ENCODE measurements at places on chromosomes 7 and 10. TPM values are rescaled to one million over a fixed set of nuclear protein-coding genes. Genes with fewer than 3 reads are reported as not detected.

The CALD1 gene
- 11.1 TPM for total RNA-seq

The FAM237B gene
- total RNA-seq: not detected

The NME8 gene
- not detected for total RNA-seq

The ITPRID1 gene
- total RNA-seq: not detected

The HPSE2 gene
- total RNA-seq: not detected

The PRSS2 gene
- total RNA-seq: not detected

The TMEM229A gene
- total RNA-seq: not detected

The ASAH2 gene
- 0.47 TPM for total RNA-seq

- DNase-seq: no peak
Measured at GRCh38 chr7:158576050-158576762, 11.4 kb downstream of the PTPRN2 start.

- no peak for DNase-seq
Measured at GRCh38 chr7:131691454-131692130, 135.2 kb upstream of the PODXL start.

- DNase-seq: no peak
Measured at GRCh38 chr7:110130669-110131068, 960.3 kb upstream of the LRRN3 start.

DNA sequence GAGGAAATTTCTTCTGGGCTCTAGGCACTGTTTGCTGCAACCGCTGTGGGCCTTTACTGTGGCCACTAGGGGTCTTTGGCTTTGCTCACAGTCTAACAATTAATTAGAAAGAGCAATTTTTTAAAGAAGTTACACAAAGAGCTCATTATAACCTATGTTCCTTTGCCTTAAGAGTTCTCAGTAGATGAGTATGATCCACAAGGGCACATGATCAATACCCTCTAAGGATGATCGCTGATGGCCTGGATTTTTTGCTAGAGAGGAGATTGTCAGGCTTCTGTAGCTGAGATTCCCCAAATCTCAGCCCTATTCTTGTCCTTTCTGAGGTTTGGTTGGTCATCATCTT lies 80.8 kb upstream of the RHOBTB1 start:
- no peak for DNase-seq

- no peak for DNase-seq
Measured at GRCh38 chr7:101031082-101031481, 11.2 kb downstream of the MUC17 start.

DNA sequence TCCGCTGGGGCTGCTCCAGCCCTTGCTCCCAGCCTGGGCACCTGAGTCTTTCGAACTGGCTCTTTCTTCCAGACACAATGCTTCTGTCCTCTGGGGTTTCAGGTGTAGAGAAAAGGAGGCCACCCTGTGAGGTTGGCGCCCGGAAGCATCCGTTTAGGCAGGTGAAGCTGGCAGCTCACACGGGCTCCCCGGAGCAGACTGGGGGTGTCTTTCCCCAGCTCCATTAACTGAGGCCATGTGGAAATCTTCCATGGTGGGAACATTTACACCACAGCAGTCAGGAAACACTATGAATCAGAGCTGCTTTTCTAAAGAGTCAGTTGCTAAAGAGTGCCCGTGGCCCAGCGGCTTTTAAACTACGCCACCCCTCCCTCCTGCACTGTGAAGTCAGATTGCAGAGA lies 29.2 kb downstream of the PRKAG2 start:
- no peak for DNase-seq

- no peak for DNase-seq
Measured at GRCh38 chr7:3282457-3282856, 18.6 kb upstream of the SDK1 start.

GRCh38 chr10:100738055-100738827 lies 7.1 kb upstream of the PAX2 start:
- DNase-seq: no peak

DNA sequence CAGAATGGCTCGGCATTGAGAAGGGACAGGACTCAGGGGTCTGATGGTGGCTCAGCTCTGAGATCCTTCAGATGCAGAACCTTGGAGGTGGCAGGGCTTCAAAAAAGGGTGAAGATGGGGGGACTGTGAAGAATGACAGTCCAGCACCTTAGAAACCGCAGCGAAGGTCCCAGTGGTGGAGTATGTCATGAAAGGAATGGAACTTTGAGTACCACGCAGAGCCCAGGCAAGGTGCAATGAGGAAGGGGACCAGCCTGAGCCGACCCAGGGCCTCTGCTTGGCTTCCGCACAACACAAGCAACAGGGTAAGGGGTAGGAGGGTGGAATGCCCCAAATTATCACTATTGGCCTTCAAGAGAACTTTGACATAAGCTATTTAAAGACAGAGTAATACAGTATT lies 8.2 kb upstream of the GPAM start:
- DNase-seq: no peak

GRCh38 chr7:133040178-133040577 lies 41.7 kb downstream of the CHCHD3 start:
- DNase-seq: no peak

DNA sequence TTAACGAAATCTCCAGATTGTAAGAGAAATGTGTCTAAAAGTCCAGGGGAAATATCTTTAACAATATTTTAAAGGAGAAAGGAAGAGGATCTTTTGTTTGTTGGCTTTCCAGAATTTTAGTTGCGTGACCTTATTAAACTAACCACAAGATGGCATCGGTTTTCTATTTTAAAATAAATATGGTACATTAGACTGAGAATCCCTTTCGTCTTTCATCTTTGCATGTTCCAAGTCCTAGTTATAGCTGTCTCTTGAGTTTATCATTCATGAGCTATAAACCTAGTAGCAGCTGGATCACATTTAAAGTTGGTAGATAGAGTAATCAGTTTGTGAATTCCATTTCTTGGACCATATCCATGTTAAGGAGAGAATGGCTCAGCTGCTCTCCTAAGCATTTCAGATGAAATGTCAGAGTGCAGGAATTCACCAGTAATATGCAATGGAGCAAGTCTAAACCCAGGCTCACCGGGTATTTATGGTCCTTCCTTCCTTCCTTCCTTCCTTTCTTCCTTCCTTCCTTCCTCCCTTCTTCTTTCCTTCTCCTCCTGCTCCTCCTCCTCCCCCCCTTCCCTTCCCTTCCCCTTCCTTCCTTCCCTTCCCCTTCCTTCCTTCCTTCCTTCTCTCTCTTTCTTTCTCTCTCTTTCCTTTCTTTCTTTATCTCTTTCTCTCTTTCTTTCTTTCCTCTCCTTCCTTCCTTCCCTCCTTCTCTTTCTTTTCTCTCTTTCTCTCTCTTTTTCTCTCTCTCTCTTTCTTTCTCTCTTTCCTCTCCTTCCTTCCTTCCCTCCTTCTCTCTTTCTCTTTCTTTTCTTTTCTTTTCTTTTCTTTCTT lies 57.8 kb upstream of the RAB18 start:
- peak; percentile 41 for DNase-seq

DNA sequence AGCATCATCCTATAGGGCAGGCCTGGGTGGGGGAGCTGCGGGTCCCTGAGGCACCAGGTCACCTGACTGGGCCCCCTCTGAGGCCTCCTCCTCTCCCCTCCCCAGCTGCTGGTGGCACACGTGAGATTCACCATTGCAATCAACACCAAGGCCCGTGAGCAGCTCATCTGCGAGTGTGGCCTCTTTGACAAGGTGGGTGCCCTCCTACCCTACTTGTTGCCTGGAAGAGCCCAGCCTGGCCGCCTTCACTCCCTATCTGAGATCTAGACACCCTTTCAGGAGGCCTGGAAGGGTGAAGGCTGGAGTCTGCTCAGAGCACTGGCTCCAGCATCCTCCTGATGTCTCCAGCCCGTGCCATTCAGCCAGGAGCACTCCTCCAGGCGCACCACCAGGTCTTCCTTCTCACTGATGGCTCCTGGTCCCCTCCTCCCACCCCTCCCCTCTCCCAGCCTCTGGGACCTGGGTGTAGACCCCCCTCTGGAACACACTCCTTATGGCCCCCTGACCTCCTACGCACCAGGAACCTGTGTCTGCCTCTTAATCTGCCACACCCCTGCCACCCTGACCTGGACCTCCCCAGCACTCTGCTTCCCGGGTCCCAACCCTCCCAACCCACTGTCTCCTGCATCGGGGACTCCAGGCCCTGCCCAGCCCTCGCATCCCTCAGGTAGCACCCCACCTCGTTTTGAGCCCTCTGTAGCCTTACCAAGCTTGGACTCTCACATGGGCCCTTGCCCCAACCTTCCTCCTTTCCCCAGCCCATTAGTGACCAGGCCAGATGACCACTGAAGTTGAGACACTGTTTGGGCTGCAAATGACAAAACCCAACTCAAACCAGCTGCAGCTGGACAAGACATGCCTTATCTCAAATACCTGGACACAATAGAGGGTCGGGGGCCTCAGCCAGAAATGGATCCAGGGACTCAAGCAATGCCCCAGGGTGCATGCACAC lies 67.5 kb downstream of the ALOX5 start:
- DNase-seq: no peak

GRCh38 chr10:128943111-128943510 lies 523.9 kb upstream of the MGMT start:
- DNase-seq: no peak

- no peak for DNase-seq
Measured at GRCh38 chr10:72000073-72001032, 36.2 kb downstream of the CHST3 start.

GRCh38 chr10:117860823-117861222 lies 185.9 kb downstream of the RAB11FIP2 start:
- DNase-seq: peak; percentile 6

GRCh38 chr7:138748666-138749065 lies 47.5 kb upstream of the SVOPL start:
- no peak for DNase-seq

DNA sequence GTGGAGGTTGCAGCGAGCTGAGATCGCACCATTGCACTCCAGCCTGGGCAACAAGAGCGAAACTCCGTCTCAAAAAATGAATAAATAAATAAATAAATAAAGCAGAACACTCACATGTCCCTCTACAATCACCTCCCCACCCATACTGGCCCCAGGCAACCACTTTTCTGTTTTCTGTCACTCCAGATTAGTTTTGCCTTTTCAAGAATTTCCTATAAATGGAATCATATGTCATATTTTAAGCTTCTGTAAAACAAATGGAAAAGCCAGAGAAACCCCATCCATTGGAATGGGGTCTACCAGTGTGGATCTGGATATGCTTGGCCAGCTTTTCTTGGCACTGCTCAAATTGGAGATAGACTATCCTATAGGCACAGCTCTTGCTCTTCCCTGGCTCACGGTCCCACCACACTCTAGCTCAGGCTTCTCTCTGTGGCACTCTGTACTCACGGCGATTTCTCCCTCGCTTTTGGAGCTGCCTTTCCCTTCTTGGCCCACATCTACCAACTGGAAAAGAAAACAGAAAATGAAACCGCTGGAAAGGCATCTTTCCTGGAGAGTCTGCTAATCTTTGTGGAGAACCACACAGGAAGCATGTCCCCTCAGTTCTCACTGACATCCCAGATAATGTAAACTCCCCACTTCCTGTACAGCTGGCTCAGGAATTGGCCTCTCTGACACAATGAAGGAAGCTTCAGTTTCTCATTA lies 210.1 kb downstream of the JCAD start:
- DNase-seq: no peak

DNA sequence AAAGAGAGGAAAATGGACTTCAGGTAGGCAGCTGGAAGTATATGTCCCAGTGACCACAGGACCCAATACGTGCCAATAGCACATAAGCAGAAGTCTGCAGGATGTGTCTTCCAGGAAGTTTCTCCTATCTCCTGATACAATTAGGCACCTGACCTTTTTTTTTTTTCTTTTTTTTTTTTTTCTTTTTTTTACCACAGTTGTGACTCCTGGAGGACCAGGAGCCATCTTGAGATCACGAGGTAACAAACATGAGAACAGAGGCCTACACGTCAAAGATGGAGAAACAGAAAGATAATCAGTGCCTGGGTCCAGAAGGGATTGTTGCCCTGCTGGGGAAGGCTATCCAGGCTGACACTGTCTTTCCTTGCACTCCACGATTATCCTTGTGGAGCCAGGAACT lies 312.4 kb upstream of the NEBL start:
- no peak for DNase-seq

GRCh38 chr10:30812018-30812851 lies 182.7 kb upstream of the LYZL2 start:
- no peak for DNase-seq

DNA sequence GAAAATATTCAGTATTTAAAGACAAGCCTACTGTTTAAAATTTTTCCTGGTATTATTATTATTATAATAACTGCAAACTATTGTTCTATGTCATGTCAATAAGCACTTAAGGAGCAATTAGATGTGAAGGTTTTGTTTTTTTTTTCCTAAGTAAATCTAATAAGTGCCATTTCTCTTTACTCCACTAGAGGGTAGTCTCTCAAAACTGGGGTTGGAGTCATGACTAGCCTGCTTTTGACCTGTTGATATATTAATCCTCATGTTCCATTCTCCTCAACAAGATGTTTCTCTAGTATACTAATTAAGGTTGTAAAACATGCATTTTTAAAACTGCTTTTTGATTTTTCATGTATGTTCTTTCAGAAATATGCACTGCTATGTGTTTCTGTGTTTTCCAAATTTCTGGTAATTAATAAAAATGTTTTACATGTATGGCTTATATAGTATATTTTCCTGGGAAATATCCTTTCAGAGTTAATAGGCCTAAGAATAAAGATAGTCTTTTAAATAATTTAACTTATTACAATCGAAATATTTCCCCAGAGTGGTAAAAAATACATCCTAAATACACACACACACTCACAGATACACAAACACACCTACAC lies 1.0 kb upstream of the LRRN3 start:
- DNase-seq: peak; percentile 23

All from Caki2 (cell line).